ENCODE measurements at places on chromosomes 1 and 21.

DNA sequence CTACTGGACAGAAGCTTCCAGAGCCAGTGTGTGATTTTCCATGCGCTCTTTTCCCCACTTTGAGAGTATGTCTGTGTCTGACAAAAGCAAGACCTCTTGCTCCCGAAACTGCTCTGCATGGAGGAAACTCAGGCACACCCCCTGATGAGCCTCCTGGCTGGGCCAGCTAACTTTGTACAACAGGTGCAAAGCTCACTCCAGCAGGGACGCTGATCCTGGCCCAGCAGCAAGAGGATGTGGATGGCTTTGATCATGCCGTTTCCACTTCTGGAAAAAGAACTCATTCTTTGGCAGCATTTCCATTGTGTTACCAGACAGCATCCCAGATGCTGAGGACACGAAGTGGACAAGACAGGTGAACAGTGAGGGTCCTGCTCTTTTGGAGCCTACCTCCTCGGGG, 103.1 kb downstream of the TLR5 start:
- DNase-seq, result no peak

DNA sequence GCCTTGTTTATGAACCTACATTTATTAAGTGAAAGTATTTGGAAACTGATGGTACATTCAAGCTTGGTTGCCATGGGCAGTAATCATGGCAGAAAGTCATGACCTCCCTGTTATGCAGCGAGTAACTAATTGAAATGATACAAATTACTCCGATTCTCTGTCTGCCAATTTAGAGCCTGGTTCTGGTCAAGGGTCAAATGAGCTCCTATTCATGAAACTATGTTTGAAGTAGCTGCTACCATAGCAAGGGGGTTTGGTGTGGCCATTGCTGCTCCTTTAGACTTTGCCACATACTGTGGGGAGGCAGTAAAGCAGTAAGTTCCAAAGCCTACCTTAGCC, 187.2 kb upstream of the FOXD3 start:
- no peak for DNase-seq

GRCh38 chr1:59494145-59494833, 197.4 kb downstream of the FGGY start:
- peak; percentile 40 for DNase-seq

DNA sequence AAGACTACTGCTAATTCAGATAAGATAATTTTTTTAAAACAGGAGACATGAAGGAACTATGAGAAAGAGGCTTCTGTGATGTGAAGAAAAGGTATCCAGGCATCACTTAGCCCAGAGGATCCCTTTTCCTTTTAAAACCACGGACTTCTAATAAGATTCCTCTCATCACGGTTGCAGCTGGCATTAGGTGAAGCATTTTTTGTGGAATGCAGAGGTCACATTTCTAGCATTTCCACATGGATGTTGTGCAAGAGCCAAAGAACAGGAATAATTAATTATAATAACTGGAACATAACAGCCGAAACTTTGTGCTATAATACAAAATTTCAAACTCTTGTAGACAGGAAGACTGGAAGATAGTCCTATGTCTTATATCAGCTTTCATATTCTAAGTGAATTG, 27.6 kb downstream of the CYP2J2 start:
- no peak for DNase-seq

DNA sequence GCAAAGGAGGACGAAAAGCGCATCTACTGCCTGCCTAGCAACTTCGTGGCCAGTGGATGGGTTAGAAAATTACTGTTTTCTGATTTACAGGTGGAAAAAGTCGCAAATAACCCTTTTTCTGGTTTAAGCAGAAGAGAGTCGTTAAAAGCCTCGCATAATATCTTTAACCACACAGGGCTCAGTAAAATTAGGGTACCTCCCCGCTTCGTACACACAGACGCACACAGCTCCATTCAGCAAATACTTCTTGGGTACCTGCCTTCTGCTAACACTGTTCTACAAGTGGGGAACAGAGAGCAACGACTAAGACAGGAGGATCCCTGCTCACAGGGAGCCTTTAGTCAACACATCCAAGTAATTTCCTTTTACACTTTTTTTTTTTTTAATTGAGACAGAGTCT, 704 bp downstream of the ALG6 start:
- DNase-seq, result no peak

- DNase-seq, result peak; percentile 14
Measured at GRCh38 chr1:244056577-244056976, 5.5 kb downstream of the ZBTB18 start.

DNA sequence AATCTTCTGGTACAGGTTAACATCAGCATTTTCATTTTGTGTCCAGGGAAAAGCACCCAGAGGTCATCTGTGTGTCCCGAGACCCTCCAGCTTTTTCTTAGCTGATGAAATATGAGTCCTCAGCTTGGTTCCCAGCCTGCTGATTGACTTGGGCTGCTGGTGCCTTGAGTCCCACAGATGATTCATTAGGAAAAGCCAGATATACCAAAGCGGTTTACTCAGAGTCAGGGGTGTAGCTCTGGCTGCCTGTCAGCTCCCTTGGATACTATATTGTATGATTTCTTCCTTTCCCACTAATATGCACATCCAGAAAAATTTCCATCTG, 43.7 kb upstream of the MAB21L3 start:
- no peak for DNase-seq

DNA sequence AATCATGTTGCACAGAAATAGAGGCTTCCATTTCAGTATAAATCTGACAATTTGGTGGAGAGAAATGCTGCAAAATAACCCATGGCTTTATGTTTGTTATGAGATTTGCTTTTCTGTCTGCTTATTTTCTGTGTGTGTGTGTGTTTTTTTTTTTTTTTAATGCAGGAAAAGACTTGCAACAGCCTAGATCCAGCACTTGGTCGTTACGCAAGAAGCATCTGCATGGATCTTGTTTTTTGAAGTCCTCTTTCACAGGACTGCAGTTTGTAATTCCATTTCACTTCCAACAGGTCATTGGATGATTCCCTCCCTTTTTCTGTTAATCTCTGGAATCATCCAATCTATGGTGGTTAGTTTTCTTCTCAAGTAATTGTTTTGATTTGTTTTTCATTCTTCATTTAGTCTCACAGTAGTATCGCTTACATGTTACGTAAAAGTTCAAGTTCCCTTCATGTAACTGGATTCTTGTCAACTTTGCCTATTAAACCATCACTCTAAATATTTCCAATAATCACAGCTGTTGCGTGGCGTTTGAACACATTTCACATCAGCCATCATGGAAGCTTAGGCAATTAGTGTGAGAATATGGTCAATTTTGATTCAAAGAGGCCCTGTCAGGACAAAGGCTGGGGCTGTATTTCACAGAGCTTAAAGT, 312.9 kb downstream of the NFIA start:
- DNase-seq, result no peak

DNA sequence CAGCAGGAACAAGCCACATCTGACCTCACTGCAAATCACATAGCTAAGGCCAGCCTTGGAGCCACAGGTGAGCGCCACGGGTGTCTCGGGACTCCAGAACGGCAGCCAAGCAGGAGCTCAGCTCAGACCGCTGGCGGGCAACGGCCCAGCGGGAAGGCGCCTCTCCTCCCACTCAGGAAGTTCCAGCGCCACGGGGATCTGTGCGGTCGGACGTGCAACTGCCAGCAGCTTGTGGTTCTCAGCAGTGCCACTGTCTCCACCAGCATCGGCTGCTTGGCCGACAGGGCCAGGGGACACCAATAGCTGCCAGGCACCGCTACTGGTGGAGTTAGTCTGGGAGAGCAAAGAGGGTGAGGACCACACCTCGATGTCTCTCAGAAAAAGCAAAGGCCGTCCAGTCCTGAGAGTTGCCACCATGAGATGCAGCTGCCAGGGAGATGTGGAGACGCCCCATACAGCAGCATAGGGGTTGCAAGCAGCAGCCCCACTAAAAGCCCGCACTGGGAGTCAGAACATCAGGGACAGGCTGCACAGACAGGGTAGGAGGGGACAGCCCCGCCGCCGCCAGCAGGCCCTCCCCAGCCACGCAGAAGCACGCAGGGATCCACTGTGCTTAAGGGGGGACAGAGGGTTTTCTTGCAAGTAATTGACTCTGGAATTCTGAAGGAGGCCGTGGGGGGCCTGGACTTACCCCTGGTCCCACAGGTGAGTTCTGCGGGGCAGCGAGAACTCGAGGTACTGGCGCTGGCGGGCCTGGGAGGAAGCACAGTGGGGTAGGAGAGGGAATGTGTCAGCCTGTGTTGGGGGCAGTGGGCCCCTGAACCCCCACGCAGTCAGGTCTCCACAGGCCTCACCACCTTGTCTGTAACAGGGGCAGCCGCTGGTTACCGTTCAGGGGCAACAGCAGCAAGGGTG, 83.5 kb downstream of the NPHP4 start:
- DNase-seq, result no peak

DNA sequence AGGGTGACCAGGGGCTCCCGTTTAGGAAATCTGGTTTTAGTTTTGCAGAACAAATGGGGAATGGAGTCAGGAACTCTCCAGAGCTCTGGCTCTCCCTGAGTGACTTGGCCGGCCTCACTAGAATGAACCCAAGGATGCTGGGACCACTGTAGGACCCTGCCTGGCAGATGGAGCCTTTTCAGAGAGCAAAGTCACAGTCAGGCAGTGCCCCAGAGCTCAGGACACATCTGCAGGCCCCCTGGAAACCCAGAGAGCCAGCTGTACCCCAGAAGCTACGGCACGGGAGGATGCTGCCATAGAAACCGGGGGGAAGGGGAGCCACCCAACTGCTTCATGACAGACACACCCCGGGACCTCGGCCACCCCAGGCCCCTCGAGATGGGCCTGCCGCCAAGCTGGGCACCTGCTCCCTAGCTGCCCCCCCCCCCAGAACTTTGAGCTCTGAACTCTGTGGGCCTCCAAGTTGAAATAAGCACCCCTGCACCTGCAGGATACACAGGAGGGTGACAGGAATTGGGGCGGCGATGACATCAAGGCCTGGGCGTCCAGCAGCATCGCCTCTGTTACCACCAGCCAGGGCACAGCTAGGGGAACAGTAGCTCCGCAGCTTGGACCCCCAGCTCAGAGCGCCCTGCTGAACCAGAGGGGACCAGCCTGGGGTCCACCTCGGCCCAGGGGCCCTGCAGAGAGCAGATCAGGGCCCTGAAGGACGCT, 91.8 kb upstream of the VAMP3 start:
- DNase-seq, result no peak

DNA sequence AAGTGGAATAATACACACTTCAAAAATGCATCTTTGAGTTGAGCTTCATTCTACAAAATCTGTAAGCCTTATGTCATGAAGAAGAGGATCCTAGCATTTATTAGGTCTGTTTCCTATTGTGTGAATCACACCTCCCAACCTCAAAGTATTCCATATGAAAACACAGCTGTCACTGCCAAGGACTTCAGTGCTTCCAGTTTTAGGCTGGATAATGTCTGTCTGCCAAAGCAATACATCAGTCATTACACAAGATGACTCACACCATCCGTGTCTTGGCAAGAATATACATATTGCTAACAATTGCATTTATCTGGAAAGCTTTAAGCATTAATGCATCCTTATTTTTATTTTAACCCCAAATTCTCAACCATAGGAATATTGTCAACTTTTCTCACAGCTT, 125.7 kb upstream of the TMPRSS15 start:
- peak; percentile 95 for DNase-seq

- no peak for DNase-seq
Measured at GRCh38 chr1:89942014-89942413, 52.9 kb upstream of the ZNF326 start.
